SJSA1 (cell line): ENCODE measurements at places on chromosomes 3 and 15.

GRCh38 chr3:35426366-35426958 is 212.9 kb upstream of the ARPP21 start:
- DNase-seq, result no peak

- DNase-seq, result no peak
These were observed 152.3 kb upstream of the STAC start for GRCh38 chr3:36227980-36228379.

DNA sequence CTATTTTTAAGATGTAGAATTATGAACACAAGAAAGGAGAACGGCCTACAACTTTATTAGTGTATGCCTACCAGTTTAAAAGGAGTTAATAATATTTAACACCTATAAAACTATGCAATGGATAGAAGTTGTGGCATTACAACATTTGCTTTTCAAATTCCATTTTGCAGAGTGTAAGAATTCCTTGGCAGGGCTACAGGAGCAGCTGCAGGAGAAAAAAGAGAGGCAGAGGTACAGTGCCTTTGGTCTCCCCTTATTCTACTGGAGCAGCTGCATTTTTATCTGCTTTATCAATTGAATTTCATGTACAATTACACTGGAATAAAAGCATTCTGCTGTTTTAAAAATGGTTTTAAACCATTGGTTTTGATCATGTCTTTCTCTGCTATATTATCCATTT is 145.7 kb upstream of the KCNH8 start:
- no peak for DNase-seq

DNA sequence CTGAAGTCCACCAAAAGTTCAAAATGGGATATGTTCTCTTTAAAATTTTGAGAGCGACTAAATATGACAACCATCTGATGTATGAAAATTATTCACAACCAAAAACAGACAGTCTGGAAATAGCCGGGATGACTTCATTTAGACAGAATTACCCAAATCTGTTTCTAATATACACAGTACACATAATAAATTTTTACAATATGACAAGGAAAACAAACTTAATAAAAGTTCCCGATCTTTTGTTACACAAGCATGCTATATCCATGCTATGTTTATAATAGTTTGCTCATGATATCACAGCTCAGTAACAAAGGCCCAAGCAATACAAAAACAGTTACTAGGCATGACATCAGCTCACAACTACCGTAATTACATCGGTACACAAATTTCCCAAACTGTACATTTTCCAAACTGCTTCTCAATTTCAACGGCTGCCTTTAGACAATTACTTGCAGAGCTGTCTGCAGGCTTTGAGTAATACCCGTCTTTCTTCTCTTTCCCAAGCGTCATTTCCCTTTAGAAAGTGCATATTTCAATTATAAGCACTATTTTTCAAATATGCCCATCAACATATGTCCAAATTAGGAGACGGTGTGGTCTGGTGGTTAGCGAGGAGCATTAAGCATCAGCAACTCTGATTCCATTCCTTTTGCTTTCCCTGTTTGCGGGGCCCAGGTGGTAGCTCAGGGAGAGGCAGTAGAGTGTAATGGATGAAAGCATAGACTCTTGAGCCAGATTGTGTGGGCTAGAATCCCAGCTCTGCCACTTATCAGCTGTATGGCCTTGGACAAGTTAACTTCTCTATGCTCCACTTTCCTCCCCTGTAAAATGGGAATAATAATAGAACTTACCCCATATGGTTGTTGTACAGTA is 481.2 kb downstream of the FOXP1 start:
- peak; percentile 86 for DNase-seq

DNA sequence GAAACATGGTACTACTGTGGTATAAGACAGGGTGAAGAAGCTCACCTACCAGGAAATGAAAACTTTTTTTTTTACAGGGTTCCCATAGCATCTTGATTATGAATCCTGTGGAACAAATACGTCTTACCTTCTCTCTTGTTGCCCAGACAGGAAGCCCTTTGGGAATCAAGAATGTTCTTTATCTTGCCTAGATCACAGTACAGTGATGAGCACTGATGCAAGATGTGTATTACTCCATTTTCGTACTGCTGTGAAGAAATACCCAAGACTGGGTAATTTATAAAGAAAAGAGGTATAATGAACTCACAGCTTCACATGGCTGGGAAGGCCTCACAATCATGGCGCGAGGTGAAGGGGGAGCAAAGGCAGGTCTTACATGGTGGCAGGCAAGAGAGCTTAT is 281.3 kb downstream of the UBE2E2 start:
- DNase-seq, result no peak

DNA sequence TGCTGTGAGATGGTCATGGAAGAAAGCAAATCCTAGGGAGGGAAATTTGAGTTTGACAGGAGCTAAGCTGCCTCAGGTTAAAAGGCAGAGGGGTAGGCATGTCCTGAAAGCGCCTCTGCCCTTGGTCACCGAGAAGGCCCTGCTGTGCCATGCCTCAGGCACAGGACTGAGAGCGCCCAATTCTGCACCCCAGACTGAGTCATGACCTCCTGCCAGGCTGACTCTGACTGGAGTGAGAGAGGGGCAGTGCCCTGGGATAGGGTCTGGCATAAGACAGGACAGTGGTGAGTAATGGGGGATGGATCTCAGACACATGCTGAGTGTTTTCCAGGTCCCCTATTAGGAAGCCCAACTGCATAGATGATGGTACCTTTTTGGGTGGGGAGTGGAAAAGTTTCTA is 44.4 kb downstream of the EPHB1 start:
- no peak for DNase-seq

- DNase-seq, result no peak
These were observed 35.4 kb upstream of the SCAANT1 start for GRCh38 chr3:63947594-63947993.

- DNase-seq, result no peak
These were observed 100.5 kb downstream of the CGGBP1 start for GRCh38 chr3:87958289-87958688.

- DNase-seq, result no peak
These were observed 187.7 kb downstream of the THSD4 start for GRCh38 chr15:71302861-71303410.

GRCh38 chr3:158102242-158103080 is 3.8 kb downstream of the SHOX2 start:
- no peak for DNase-seq

DNA sequence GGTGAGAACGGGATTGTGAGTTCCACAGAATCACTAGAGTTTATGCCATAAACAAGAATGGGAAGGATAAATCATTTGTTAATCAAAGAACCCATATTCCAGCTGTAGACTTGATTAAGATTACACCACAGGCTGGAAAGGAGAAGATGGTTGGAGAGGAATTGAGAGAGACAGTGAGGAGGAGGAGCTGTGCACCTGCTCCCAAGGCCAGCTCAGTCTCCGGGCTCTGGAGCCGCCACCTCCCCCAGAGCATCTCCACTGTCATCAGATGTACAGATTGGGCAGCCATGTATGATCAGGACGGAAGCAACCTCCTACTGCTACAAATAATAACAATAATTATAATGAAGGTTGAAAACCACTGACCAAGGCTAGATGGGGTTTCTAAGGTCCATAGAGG is 170.0 kb downstream of the MINAR1 start:
- no peak for DNase-seq

DNA sequence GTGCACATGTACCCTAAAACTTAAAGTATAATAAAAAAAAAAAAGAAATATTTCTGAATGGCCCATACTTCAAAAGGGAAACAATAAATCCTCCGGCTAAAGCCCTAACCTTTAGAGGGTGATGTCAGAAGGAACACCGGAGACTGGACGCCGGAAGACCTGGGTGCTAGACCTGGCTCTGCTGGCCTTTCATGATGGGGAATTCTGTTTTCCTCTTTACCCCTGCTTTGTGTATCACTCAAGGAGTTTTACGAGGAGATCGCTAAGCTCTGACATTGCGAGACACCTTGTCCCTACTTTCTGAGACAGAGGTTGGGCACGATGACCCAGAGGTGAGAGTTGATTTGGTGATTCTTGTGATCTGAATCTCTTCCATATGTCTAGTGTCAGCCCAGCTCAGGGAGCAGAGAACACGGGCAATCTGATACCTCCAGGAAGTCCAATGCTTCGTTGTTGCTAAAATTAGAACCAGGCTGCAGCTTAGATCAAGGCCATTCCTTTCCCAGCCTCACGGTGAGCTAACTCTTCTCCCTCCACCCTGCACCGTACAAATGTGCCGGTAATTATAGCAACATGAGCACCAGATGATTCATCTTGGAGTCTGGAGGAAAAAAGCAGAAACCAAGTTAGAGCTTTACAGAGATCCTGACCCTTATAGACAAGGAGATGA is 42.0 kb upstream of the CFAP161 start:
- DNase-seq, result peak; percentile 25

DNA sequence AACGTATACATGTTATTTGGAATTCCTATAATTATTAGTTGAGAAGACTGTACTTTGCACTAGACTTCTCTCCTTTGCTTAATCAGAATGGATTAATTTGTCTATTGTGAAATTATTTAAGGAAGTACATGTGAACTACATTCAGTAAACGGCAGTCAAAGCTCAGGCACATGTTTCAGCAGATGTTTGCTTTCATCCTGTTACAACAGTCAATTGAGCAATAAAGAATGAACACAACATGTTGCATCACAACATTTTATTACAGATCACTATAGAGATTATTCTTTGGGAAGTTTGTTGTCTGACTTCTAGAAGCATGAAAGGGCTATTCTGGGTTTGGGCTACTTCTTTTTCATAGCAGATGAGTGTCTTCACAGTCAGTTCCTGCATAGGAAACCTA is 39.2 kb downstream of the RAB27A start:
- DNase-seq, result no peak

DNA sequence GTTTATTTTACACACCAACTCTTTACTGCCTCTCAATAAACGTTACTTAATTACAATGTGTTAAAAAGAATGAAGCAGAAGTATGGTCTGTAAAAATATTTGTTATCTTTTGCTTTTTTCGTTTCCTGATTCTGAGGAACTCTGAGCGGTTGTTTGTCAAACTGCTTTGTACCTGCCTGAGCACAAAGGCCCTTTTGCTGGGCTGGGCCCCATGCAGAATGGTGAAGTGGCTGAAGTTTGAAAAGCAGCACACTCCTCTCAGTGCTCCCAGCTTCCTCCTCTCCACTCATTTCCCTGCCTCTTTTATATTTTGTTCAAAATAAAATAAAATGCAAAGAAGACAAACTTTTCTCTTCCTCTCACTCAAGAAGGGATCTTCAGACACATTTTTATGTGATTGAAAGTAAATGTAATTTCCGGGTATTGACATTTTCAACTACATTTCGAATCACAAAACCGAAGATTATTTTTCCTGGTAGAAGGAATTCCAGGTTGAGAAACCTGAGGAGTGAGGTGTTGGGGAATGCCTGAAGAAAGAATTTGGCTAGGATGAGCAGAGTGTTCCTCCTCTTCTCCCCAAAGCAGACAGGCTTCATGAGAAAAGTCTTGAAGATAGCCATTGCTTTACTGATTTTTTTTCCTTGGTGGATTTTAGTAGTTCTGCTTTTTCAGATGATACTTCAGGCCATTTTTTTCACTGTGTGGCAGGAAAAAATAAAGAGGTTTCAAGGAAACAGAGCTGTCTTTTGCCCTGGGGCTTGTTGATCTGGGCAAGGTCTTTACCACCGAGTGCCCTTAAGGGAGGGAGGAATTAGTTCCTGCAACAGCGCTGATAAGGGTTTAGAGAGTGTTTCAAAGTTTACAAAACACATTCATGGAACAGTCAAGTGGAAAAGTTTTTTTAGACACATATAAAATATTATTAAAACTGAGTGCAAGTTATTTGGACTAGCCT is 229.8 kb downstream of the NFKBIZ start:
- no peak for DNase-seq

GRCh38 chr15:54462511-54462913 is 484.3 kb downstream of the UNC13C start:
- no peak for DNase-seq

DNA sequence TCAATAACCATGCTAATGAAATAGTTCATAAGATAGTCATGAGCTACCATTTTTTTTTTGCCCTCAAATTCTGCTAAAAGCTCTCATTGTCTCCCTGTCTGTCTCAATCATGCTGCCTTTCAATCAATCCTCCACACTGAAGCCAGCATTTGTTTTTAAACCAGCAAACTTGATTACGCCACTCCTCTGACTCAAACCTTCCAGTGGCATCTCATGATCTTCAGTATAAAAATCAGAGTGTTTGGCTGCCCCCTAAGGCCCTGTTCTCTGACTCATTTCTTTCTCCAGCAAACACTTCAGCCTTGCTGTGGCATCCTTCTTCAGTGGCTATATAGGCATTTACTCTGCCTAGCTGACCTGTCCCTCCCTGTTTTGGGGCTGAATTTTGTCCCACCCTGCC is 36.0 kb upstream of the EOMES start:
- DNase-seq, result peak; percentile 2

DNA sequence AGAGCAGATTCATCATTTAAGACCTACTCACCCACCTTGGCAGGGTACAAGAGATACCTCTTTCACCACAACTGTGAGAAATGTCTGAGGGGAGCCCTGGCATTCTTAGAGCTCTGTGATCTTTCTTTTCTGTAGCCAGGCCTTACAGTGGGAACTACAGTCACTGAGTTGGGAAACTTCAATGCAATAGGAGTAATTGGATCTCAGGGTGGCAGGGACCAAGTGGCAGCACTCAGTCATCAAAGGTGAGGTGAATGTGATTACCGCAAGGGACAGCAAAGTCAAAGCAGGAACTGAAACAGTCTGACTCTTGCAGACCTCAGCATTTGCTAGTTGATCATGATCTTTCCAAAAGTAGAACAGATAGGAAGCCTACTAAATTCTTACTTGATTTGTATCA is 7.2 kb upstream of the MCF2L2 start:
- no peak for DNase-seq

DNA sequence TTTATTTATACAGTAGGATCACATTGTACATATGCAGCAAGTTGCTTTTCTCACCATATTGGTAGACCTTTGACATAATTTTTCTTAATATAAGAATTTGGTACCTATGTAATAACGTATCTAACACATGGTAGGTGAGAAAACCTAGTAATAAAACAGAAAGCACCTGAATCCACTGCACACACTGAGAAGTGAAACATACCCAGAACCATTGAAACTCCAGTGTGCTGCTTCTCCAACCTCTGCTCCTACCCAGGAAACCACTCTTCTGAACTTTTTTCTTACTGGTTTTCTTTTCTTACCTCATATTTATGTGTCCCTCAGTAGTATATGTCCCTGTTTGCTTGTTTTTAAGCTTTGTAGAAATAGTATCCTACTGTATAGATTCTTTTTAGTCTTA is 293.0 kb downstream of the UBE2E2 start:
- no peak for DNase-seq

GRCh38 chr15:74010929-74011540 is 16.5 kb downstream of the PML start:
- no peak for DNase-seq

DNA sequence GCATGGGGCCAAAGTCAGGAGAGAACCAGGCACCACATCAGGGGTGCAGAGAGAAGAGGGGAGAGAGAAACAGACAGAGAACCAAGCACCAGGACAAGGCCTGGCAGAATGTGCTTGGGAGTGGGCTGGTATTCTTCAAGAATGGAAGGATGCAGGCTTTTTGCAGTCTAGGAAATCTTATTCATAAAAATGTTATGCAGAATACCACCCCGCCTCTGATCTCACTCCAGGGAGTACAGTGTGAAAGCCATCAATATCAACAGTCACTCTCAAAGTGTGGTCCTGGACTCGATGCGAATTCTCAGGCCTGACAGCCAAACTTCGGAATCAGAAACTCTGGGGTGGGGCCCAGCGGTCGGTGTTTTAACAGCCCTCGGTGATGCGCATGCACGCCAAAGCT is 16.9 kb downstream of the NTRK3 start:
- DNase-seq, result no peak
